ENCODE measurements at places on chromosomes 7 and 10. TPM values are rescaled to one million over a fixed set of nuclear protein-coding genes. Genes with fewer than 3 reads are reported as not detected.
A peak's percentile ranks its signal among the peaks of the same experiment; 100 is the strongest.

GRCh38 chr7:106029451-106029850 lies 66.4 kb downstream of the CDHR3 start:
- DNase-seq: peak; percentile 32

DNA sequence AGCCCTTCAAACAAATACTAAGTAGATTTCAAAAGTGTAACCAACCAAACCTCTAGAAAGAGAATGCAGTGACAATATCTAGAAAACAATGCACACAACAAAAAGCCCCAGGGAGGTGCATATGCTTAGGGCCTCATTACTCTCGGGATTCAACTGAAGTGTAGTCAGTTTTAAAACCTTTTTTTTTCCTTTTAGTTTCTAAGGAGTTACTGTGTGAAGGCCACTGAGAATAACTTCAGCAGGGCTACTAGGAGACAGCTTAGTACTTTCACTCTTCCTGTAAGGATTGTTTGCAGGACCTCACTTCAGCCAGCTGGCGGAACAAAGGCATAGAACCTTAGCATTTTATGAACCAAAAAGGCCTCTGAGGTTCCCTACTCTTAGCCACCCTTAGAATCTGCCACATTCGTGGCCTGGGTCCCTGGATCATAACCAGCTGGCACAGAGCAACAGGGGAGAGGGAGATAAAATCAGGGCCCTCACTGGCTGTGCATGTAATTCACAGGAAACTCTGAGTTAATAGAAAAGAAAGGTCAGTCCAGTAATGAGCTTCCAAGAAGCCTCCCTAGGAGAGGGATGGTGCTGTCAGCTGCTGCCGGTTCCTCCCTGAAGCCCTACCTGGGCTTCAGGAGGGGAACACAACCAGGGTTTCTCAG lies 3.6 kb downstream of the VOPP1 start:
- no peak for DNase-seq

- DNase-seq: no peak
Measured at GRCh38 chr10:131750973-131751826, 149.6 kb upstream of the PPP2R2D start.

DNA sequence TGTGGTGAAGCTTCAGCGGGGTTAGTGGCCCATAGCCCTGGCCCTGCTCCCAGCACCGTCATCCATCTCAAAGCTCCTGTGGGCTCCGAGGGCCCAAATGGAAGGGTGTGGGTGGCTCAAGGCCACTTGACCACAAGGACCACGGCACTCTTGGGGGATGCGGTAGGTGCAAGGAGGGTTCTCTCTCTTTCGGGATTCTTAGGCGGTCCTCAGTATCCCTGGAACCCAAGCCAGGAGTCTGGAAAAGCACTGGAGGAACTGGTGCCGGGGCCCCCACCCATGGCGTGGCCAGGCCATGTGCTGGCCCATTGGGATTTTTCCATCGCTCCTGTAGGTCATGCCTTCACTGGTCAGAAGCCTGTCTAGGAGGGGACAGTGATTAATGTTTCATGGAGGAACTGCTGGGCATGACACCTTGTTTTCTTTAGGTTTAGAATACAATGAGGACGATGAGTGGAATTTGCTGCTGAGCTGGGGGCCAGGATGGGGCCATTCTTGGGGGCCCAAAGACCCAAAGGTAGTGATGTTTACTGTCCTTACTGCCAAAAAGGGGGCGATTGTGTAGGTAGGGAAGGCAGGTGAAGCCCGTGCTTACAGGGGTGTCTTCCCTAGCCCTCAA lies 16.7 kb downstream of the AQP1 start:
- no peak for DNase-seq

GRCh38 chr10:119542988-119543813 lies 682 bp upstream of the RGS10 start:
- no peak for DNase-seq

GRCh38 chr7:14902589-14903067 lies at the start of gene DGKB:
TSS of gene DGKB (minus strand) at chr7:14902751.
- peak; percentile 12 for DNase-seq

DNA sequence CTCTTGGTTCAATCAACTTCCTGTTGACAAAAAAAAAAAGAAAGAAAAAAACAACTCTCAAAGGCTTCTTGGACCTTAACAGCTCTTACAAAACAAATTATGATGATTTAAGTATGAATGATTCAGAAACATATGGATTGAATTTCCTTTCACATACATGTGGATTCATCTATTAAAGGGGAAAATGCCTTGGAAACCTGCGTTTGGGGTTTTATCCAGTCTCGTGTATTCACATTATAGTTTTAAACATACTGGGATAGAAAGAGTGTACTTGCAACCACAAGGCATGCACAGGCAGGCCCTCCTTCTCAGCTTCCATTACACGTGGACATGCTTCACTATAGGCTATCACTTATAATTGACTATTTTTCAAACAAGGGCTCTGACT lies 286.7 kb downstream of the INHBA start:
- DNase-seq: no peak

DNA sequence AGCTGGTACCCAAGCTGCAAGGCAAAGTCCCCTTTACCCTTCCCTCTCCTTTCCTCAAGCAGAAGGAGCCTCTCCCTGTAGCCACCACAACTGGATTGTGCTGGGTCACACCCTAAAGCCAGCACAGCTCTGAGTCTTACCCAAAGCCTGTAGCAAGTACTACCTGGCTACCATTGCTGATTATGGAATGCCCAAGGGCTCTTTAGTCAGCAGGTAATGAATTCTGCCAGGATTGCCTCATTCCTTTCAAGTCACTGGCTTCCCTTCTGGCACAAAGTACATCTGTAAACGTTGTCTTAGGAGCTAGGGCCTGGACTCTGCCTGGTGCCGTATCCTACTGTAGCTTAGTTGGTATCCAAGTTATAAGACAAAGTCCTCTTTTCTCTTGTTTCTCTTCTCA lies 52.0 kb downstream of the FAS start:
- peak; percentile 79 for DNase-seq

- no peak for DNase-seq
Measured at GRCh38 chr7:47191876-47192291, 390.0 kb downstream of the TNS3 start.

DNA sequence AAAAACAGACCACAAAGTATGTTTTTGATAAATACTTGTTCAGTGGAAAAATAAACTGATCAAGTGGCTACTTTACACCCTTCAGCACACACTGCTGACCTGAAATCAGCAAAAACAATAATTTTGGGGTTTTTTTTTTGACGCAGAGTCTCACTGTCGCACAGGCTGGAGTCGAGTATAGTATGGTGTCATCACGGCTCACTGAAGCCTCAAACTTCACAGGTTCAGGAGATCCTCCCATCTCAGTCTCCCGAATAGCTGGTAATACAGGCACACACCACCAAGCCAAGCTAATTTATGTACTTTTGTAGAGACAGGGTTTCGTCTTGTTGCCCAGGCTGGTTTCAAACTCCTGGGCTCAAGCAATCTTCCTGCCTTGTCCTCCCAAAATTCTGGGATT lies 30.6 kb downstream of the TARP start:
- no peak for DNase-seq

GRCh38 chr10:10589540-10590303 lies 427.9 kb upstream of the CELF2 start:
- DNase-seq: peak; percentile 70

GRCh38 chr7:79268730-79269129 lies 184.7 kb downstream of the MAGI2 start:
- no peak for DNase-seq

GRCh38 chr7:137025469-137026175 lies 157.2 kb downstream of the CHRM2 start:
- no peak for DNase-seq

Gene IFIT2
- 7.2 TPM for total RNA-seq

DNA sequence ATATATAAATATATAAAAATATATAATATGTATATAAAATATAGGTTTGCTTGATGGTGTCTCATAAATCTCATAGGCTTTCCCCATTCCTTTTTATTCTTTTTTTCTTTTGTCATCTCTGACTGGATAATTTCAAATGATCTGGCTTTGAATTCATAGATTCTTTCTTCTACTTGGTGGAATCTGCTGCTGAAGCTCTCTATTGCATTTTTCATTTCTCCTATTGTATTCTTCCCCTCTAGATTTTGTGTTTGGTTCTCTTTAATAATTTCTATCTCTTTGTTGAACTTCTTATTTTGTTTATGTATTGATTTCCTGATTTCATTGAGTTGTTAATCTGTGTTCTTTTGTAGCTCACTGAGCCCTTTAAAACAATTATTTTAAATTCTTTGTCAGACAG lies 629.4 kb downstream of the GALNT17 start:
- DNase-seq: no peak

DNA sequence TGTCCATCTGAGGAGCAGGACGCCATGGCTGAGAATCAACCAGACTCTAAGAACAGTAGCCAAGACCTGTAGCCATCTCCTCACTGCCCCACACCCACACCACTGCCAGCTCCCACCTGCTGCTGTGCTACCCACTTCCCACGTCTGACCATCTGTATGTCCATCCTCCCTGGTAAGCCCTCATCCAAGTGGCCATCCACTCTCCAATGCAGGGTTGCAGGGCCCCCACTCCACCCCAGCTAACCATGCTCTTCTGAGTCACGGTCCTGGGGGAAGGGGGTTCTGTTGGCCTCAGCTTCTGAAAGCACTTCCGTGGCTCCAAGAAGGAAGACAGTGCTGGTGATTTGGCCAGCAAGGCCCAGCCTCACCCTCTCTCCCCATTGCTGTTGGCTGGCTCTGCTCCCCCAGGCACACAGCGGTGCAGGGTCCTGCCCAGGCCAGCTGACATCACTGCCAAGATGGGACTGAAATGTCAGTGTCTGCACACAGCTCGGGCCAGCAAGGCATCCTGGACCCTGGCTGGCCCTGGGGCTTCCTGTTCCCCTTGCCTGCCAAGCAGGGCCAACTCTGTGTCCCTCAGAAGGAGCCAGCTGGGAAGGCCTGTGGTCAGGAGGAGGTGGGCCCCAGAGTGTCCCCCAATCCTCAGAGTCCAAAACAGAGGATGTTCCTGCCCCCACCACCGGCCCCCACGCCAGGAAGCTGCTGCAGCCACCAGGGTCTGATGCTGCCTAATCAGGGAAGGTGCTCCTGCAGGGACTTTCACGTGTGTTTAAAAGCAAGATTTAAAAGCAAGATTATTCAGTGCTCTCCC lies 17.5 kb downstream of the RASGEF1A start:
- DNase-seq: no peak

Gene GRM3
- total RNA-seq: not detected

Gene RAB18
- total RNA-seq: 75.7 TPM

Gene AGR3
- not detected for total RNA-seq

- no peak for DNase-seq
Measured at GRCh38 chr10:49382826-49383225, 13.1 kb downstream of the DRGX start.

DNA sequence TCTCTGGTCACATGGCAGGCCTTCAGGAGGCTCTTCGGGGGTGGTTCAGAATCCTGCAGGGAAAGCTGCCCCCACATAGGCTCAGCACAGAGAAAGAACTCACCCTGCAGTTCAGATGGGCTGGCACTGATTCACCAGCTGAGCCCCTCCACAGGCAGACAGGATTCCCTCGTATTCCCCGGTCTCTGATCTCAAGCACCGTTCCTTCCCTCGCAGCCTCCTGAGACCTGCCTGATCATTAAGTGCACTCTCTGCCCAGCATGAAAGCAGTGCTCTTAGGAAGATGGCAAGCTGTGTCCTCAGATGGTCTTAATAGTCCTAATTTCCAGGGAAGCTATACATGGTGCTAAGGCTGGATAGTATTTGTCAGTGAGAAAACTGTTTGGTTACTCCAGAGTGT lies 78.2 kb upstream of the NPS start:
- DNase-seq: no peak

Gene MNX1
- total RNA-seq: 0.87 TPM

DNA sequence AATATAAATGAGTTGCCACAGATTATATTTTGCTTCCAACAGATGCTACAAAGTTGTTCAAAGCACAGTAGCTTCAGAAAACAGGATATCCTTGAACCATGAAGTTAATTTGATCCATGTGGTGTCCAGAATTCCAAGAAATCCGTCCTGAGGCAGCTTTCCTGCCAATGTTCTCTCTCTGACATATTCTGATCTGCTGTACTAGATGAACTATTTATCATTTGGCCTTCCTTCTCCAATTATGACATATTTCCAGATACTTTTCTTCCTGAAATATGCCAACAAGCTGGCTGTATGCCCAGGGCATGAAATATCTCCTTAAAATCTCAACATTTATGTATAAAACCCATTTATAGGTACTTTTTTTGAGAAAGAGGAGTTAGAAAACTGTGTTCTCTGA lies 141.1 kb downstream of the SPAG6 start:
- DNase-seq: no peak

Gene CYP2C18
- not detected for total RNA-seq

GRCh38 chr7:25949736-25950487 lies 202.1 kb upstream of the NFE2L3 start:
- no peak for DNase-seq

GRCh38 chr7:140635816-140636215 lies 4.8 kb downstream of the DENND2A start:
- DNase-seq: no peak

- DNase-seq: no peak
Measured at GRCh38 chr7:42460933-42461332, 223.9 kb upstream of the GLI3 start.

Gene SLC18A2
- 0.10 TPM for total RNA-seq

- no peak for DNase-seq
Measured at GRCh38 chr10:122249303-122249850, 21.7 kb upstream of the BTBD16 start.

- DNase-seq: no peak
Measured at GRCh38 chr7:116546916-116547315, 22.1 kb downstream of the CAV1 start.

DNA sequence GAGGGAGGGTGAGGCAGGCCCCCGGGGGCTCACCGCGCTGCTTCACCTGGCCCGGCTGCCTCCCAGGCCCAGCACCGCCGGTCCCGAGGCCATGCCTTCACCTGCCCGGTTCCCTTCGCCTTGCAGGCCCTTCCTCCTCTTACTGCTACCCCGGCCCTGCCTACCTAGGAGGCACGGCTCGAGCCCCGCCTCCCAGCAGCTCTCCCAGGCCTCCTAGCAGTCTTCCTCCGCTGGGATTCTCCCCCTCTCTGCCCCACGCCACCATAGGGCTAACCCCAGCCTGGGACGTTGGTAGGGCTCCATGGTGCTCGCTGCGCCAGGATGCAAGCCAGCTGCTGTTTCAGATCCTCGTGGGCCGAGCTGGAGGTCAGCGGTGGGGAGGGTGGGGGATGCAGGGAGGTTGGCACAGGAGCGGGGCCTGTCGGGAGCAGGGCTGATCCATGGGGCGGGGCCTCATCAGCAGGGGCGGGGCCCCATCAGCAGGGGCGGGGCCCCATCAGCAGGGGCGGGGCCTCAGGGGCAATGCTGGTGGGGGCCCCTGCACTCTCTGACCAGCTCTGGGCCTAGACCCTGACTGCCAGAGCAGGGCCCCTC lies 63.3 kb downstream of the RASGEF1A start:
- DNase-seq: no peak

- no peak for DNase-seq
Measured at GRCh38 chr10:49686651-49687050, 7.2 kb downstream of the C10orf53 start.

DNA sequence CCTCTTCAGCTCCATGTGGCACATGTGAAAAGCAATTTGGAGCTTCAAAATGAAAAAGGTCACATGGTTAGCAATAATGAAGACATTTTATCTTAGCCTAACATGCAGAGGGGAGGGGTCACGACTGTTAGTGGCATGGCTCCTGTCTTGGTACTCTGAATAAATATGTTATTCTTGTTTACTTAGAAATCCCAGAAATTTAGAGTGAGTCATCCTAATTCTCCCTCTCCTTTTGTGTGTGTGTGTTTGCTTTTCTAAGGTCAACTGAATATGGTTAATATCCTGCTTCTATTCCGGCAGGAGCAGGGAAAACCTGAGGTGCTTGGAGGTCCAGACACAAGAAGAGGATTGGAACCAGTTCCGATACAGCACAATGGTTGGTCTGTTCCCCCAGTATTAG lies 17.6 kb downstream of the BCCIP start:
- DNase-seq: peak; percentile 17

GRCh38 chr10:22365644-22366434 lies 20.5 kb downstream of the SPAG6 start:
- no peak for DNase-seq

Data from renal cortical epithelial cell (primary cell).